ENCODE measurements at places on chromosomes 5 and 9.

DNA sequence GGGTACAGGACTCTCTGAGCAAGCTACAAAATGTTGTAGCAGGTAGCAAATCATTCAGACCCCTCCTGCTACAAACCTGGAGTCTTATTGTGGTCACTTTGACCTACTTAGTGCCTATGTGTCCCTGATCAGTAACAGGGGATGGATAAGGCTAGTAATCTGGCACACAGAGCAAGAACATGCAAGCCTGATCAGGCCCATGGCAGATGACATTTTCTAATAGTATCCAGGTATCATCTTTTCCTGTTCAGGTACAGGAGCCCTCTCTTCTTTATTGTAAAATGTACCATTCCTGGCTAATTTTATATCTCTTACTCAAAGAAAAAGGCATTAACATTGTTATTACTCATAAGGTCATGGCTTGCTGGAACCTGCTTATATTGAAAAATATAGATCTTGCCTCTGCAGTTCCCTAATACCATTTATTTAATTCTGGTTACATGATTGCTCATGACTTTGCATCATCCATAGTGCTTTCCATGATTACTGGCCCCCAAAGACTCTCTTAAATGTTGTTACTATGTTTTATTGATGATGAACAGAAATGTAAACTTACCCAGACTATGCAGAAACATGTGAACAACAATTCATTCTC lies 18.2 kb upstream of the CCNH start:
- no peak for DNase-seq

DNA sequence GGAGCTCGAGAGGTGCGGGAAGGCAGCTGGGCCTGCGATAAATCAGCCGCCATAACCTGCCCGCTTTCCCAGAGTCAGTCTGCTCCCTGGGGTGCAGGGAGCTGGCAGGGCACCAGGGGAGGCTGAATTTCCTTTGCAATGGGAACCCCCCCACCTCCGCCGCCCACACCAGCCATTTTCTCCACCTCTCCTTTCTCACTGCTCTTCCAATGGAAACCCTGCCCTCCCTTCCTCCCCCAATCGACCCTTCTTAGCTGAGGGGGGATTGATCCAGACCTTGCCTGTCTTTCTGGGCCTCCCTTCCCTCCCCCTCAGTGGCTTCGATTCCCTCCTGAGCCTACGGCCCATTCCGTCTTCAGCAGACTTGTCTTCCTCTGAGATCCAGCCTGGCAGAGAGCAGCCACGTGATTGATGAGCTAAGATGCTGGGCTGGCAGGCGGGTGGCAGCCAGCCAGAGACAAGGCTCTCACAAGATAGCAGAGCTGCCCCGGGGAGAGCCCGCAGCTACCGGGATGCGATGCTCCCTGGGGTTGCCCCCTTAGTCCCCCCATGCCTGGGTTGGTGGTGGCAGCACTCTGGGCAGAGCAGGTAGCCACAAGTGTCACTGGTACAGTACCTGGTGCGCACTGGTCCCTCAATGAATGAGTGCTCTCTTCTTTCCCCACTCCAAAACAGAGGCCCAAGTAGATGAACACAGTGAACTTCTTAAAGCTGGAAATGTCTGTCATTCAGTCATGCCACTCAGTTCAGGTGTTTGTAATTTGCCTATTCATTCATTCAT lies 53.7 kb upstream of the FABP6 start:
- DNase-seq: no peak

GRCh38 chr5:170076211-170076610 lies 29.5 kb upstream of the FOXI1 start:
- no peak for DNase-seq

DNA sequence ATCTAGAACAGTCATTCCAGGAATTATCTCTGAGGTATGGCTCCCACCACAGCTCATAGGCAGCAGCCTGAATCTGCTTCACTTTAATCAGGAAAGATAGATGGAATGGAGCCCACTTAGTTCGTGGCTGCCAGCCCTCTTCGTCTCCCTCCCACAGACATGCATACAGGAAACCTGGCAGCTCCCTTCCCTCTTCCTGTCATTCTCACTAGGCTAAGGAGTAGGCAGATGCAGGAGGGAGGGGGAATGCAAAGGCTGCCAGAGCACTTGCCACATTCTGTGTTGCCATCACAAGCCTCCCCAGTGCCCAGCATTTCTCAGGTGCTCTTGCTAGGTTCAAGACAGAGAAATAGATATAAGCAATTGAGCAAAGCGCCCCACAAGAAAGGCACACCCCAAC lies 378.9 kb downstream of the ELAVL2 start:
- DNase-seq: no peak

- no peak for DNase-seq
Measured at GRCh38 chr5:151618907-151619306, 27.8 kb upstream of the FAT2 start.

DNA sequence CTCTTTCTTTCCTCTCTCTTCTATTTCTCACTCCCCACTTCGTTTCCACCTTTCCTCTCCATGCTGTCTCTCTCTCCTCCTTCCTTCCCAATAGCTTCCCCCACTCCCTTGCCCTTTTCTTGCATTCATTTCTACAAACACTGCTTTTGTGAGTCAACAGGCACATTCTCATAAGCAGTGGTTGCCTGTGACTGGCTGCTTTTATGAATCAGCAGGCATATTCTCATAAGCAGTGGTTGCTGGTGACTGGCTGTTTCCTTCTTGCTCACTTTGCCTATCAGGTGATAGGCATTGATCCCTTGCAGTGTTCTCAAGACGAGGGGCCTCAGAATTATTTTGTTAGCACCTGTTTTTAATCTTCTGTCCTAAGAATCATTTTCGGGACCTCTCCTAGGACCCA lies 116.1 kb upstream of the ACTBL2 start:
- DNase-seq: no peak

DNA sequence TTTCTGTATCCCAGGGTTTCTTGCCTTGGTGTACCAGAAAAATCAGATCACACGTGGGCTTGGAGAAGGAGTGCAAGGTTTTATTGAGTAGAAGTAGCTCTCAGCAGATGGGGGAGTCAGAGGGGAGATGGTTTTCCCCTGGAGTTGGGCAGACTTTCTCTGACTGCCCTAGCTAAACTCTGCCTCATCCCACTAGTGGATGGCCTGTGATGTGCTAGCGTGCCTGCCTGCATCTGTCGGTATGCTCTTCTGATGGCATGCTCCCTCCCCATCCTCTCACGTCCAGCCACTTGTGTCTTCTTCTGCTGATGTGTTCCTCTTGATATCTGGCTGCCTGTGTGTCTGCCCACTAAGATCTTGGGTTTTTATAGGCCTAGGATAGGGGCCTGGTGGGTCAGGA lies 616.1 kb upstream of the RGMB start:
- no peak for DNase-seq

DNA sequence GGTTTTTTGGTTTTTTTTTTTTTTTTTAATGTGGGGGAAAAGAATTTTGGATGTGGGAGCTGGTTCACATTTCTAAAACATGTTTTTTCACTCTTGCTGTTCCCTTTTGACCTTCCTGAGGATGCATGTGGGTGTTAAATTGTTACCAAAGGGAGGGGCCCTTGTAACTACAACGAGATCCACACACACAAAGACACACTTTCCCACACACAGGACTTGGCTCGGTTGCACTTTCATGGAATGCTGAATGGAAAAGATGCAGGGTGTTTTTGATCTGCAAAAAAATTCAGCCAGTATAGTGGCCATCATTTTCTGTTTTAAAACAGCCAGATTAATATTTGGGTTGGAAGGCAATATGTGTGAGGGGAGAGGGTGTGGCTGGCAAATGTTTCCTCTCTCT lies 576.9 kb downstream of the EBF1 start:
- no peak for DNase-seq

DNA sequence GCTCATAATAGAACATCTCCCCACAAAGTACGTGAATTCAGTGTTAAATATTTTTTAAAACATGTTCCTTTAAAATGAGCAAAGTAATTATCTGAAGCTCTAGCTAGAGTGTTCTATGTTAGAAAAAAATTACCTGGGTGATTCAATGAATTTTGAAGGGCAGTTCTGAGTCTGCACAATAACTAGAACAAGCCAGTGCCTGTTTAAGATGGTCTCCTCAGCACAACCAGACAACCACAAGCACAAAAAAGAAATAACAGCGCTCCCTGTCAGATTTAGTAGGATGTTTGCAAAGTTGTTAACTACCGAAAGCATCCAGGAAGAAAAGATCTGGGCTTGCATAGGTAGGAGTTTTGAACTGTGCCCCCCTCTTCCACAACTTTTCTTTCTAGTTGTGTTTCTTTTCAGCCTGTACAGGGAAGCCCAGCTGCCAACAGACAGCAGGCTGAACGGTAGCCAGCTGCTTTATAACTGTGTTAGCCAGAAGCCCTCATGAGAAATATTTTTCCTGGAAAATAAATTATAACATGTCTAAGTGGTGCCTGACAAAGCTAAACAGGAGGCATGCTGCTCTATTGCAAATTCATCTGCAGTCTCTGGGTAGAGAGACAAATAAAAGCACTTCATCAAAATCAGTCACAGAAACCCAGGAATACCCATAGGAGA lies 1026.9 kb downstream of the MAT2B start:
- no peak for DNase-seq

GRCh38 chr5:160419458-160420330 lies 813 bp upstream of the SLU7 start:
- no peak for DNase-seq

DNA sequence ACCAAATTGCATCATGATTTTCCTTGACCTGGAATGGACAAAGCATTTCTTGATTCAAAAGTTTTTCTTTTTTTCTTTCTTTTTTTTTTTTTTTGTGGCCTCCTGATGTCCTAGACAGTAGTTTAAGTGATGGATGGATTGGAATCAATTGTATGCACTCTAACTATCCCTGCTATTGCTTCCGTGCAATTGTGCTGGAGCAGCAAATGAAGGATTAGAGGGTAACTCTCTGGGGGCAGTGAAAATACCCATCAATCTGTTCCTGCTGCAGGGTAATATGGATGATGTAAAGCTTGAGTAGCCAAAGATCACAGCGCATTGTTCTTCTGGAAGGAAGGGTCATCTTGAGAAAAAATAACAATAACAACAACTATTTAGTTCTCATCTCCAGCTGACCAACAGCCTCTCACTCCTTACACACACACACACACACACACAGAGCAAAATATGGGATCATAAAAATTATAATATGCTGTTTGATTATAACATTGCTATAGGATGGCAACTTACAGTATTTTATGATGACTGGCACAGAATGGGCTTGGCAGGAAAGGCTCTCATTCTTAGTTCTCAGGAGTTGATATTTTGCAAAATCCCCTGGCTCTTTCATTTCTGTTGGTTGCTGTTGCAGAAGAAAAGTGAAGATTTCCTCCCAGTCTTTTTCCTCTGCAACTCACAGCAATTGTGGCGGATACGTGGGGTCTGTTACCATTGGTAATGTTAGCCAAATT lies 160.9 kb upstream of the DMAC1 start:
- no peak for DNase-seq

DNA sequence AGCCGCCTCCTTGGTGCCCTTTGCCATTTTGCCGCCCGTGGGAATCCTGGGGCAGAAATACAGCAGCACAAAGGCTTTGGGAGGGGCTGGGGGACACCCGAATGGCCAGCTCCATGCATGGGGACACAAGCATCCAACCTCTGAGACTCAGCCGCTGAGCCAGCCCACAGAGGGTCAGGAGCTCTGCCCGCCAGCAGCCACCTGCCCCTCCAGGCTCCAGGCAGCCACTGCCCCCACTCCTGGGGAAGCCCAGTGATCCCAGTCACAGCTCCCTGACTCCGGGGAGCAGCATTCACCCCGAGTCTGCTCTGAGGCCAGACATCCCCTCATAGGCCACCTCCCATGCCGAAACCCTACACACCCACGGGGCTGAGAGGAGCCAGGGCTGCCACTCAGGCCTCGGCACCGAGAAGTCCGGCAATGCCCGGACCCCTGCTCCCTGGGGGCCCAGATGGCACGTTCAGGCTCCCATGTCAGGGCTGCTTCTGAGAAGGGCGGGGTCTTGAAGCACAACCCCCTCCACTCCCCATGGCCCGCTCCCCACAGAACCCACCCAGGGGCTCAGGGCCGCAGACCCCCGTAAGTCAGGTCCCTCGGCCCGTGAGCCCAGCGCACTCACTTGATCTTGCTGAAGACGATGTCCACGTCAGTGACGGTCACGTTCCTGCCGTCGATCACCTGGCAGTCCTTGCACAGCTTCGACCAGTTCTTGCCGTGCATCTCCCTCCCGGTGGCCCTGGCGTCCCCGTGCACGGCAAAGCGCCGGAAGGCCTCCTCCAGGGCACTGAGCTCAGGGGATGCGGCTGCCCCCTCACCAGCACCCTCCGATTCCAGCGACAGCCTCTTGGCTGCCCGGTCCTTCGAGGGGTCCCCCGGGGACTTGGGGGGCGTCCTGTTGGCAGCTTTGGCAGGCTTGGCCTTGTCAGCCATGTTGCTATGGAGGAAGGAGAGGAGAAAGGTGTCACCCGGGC lies 15.7 kb downstream of the TPPP start:
- DNase-seq: no peak

DNA sequence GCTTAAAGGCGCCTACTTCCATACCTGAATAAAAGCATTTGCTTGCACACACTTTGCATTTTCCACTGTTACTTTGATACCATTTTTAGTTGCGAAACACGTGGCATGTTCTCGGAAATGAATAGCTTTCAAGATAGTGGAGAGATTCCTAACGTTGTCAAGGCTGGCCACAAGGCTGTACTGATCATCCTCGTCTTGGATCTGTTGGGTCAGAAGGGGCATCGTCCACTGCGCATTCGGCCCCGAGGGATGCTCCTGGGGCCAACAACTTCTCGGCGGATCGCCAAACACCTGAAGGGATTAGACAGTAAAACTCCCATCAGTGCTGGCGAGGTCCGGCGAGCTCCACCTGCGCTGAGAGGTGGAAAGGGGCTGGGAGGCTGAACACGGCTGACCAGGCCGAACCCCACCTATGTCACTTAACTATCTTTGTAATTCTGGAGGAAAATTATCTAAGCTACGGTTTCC lies 599 bp downstream of the RAD1 start:
- no peak for DNase-seq

DNA sequence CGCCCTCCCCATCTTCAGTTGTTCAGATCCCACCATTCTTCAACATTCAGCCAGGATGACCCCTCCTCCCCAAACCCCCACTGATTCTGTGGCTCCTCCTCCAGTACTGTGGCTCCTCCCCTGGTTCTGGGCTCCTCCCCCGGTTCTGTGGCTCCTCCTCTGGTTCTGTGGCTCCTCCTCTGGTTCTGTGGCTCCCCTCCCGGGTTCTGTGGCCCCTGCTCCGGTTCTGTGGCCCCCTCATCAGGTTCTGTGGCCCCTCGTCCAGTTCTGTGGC lies 32.8 kb downstream of the C5orf15 start:
- no peak for DNase-seq

DNA sequence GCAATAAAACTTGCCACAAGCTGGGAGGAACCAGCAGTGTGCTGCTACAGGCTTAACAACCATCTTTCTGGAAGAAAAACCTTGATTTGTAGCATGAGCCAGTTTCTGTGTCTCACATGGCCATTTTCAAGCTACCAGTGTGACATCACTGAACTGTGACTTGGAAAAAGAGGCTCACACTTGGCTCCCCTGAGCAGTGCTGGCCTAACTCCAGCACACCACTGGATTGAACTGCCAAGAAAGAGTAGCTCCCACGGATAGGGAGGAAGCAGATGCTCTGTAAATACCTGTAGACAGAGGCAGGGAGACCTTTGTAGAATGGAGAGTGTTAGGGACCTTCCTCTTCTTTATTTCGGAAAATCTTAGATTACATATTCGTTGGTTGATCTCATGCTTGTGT lies 197.9 kb downstream of the SH3GL2 start:
- no peak for DNase-seq

- no peak for DNase-seq
Measured at GRCh38 chr5:145375521-145375920, 459.6 kb downstream of the PRELID2 start.
